ENCODE measurements at places on chromosomes 2 and 18.

DNA sequence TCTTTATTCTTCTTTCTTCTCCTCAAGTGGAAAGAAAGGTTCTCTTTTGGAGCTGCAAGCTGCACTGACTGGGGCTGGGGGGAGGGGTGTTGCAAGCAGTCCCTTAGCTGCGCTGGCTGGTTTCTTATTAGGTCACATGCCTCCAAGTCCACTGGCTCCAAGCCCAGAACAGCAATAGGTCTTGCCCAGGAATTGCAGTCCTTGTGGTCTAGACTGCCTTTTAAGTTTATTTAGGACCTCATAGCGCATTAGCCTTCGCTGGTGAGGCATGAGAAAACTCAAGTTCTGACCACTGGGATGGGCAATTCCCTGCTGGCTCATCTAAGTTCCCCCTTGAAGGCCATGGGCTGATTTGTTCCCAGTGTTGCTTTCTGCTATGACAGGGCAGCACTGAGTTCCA, 138.6 kb upstream of the SCN7A start:
- DNase-seq, result no peak

DNA sequence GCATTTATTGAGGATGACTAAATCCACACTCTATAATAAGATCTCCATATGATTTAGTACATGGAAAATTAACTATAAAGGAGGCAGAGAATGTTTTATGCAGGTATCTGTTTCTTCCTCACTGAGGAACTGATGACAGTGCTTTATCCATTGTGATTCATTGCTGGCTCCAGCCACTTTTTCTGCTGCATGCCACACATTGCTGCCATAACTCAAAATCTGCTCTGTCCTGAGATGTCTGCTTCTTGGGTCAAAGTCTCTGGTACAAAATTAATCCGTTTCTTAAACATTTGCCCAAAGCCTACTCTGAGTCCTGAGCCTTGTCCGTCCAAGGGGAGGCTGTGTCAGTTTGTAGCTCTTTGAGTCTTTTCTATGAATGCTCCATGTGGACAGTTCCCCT, 15.5 kb upstream of the ARHGAP28 start:
- DNase-seq, result no peak

DNA sequence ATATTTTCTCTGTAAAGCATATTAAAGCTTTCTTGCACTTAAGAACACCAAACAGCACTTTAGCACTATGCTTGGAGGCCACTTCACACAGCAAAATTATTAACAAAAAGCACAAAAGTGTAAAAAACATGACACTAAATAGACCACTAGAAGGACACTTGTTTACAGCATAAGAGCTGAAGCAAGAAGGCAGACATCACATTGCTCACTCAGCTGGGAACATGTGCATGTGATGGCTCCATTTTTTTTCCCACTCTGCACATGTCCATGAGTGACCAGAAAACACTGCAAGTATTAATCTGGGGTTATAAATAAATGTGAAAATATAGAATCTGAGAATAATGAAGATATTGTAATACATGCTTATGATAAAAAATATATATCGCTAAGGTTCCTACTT, 103.1 kb upstream of the MAPRE2 start:
- DNase-seq, result no peak

GRCh38 chr2:62379566-62379965, 126.4 kb downstream of the TMEM17 start:
- no peak for DNase-seq

Measured in brain (organoid and tissue), 16 donors.